Suprapubic skin (tissue), 4 donors: ENCODE measurements at places on chromosomes 6 and 20.

DNA sequence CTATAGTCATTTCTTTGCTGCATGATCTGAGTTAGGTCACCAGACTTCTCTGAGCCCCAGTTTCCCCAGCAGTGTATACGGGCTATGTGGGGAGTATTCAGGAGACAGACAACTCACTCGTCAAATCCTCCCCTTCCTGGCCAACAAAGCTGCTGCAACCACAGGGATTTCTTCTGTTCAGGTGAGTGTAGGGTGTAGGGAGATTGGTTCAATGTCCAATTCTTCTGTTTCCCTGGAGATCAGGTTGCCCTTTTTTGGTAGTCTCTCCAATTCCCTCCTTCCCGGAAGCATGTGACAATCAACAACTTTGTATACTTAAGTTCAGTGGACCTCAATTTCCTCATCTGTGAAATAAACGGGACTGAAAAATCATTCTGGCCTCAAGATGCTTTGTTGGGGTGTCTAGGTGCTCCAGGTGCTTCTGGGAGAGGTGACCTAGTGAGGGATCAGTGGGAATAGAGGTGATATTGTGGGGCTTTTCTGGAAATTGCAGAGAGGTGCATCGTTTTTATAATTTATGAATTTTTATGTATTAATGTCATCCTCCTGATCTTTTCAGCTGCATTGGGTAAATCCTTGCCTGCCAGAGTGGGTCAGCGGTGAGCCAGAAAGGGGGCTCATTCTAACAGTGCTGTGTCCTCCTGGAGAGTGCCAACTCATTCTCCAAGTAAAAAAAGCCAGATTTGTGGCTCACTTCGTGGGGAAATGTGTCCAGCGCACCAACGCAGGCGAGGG is 594 bp upstream of the CDKN1A start:
- DNase-seq: no peak

GRCh38 chr6:159953091-159953601 is 15.7 kb upstream of the IGF2R start:
- no peak for DNase-seq

GRCh38 chr20:16423311-16424212 is 149.7 kb downstream of the KIF16B start:
- no peak for DNase-seq

GRCh38 chr20:53036992-53037391 is 64.8 kb downstream of the TSHZ2 start:
- no peak for DNase-seq

GRCh38 chr6:145051661-145052060 is 683.7 kb downstream of the EPM2A start:
- no peak for DNase-seq

DNA sequence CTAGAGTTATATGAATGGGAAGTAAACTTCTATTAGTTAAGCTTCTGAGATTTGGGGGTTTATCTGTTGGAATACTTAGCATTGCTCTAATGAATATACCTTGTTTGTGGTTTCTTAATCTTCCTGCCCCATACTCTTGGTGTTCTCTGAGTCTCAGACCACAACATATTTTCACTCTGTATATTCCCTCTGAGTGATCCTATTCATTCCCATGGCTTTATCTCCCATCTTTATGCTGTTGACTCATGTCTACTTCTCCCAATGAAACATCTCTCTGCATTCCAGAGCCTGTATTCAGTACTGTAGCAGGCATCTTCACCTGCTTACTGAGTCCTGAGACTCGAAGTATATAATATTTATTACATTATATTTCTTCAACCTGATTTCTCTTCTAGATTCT is 283.7 kb upstream of the MAP3K7 start:
- no peak for DNase-seq
